MG63 (cell line): ENCODE measurements at places on chromosomes 4 and X. TPM values are rescaled to one million over a fixed set of nuclear protein-coding genes. Genes with fewer than 3 reads are reported as not detected.

Gene NPNT
- total RNA-seq: 0.13 and 28.7 TPM in 2 replicates

Gene CORIN
- not detected in 2 replicates for total RNA-seq

Gene NALF2
- total RNA-seq: not detected in 2 replicates

Gene CENPVL3
- not detected in 2 replicates for total RNA-seq

Gene SSX4
- total RNA-seq: not detected in 2 replicates

Gene FGFRL1
- 41.7 and 59.5 TPM in 2 replicates for total RNA-seq

Gene USP17L17
- not detected in 2 replicates for total RNA-seq

Gene TIGD4
- total RNA-seq: 0.07 and 0.15 TPM in 2 replicates

Gene SH3RF1
- total RNA-seq: 1.3 and 4.2 TPM in 2 replicates

Gene CDKL2
- total RNA-seq: not detected in 2 replicates
